ENCODE measurements at places on chromosomes 4 and X.

- DNase-seq = no peak
Observed at GRCh38 chr4:106708464-106708816, 327.7 kb downstream of the DKK2 start.

DNA sequence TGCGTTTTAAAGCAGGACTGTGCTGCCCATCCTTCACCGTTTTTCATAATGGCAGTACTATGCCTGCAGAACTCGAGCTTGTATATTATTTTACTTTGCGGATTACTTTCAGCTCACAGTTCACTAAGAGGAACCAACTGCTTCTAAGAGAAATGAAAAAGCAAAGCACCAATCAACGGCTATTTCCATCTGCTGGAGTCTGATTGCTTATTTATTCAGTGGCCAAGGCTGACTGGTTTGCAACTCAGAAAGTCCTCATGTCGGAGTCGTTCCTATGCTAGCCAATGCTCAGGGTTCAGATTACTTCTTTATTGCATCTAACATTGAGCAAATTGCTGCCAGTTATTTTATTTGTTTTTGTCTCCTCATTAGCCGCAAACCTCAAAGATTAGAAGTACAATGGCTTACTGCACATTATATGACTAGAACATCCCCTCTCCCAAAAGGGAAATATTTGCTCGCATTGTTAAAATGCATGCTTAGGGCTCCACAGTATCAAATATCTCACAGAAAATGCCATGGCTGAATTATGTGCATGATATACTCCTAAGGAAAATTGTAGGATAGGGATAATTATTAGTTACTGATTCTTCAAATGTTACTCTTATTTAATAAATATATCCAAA lies 1628.2 kb upstream of the ADGRL3 start:
- no peak for DNase-seq

- no peak for DNase-seq
Observed at GRCh38 chrX:132364313-132364712, 124.5 kb downstream of the MBNL3 start.

DNA sequence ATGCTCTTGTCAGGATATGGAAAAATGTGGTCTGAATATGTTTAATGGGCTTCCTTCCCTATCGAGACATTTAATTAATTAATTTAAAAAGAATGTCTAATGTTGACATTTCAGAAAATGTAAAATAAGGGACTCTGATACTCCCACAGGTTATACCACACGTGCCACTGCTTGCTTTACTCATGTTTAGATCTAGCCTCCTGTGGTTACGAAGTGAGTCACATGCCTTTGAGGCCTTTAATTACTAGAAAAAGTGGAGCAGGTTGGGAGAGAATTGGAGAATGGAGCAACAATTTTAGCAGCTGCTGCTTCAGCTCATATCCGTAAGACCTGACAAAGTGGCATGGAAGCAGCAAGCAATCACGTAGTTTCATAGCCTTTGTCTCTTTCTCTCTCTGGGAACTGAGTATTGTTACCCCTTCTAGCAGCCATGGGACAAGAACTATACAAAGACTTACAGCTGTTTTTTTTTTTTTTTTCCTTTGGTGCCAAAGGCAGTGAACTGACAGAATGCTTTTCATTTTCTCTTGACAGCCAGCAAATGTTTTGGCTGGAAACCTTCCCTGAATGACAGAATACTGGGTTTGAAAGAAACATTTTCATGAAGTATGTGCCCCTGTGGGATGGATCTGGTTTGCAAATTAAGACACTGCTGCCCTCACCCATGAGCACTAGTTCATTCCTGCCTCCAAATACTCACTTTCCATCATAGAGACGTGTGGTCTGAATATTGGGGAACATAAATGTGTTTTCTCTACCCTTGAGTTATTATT lies 355.1 kb upstream of the PABPC5 start:
- DNase-seq = no peak

DNA sequence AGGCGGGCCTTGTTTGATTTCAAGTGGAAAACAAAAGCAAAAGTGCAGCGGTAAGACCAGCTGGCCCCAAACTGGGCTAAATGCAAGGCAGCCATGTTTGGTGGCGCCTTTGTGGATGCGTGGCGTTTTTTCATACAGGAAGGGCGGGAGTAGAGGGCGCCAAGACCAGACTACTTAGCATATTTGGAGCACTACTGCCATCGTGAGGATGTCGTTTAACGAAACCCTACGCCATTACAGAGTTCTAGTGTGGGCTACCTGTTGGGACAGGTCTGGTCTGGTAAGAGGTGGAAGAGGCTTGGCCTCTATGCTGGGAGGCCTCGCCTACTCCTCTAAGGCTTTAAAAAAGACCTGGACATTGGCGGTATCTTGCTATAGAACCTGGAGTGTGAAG lies 230.7 kb upstream of the STK26 start:
- peak; percentile 94 for DNase-seq

DNA sequence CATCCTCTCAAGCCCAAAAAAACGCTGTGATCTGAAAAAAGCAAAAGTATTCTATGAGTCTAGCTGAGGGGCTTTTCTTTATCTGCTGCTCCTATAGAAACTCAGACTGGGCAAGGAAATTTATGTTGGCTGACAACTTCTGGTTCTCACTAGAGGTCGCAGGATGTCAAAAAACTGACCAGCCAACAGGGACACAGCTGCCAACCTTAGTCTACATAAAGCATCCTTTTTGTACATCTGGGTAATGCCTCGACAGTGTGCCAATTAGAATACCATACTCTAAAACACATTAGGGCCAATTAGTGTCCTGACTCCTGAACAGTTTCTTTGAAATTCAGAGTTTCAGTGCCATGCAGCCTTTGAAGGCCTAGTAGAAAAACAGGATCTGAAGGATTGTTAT lies 8.8 kb upstream of the TLL1 start:
- DNase-seq = no peak

- peak; percentile 34 for DNase-seq
Observed at GRCh38 chr4:3419836-3420605, 21.7 kb upstream of the HGFAC start.

DNA sequence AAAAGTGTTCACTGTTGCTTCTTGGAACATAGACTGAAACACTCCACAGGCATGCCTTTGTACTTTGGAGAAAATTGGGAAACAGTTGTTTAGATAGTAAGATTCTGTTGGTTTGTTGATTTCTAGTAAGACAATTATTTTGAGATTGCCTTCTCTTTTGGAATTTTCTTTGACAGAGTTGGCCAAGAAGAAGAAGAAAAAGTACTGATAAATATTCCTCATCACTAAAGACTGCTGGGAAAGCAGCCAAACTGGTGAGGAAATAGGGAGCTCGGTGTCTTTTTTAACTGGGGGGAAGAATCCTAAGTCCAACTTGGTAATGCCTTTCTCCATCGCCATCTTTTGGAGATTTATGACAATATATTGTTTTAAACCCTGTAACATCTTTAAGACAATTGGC lies 370.7 kb downstream of the GPAT3 start:
- no peak for DNase-seq

DNA sequence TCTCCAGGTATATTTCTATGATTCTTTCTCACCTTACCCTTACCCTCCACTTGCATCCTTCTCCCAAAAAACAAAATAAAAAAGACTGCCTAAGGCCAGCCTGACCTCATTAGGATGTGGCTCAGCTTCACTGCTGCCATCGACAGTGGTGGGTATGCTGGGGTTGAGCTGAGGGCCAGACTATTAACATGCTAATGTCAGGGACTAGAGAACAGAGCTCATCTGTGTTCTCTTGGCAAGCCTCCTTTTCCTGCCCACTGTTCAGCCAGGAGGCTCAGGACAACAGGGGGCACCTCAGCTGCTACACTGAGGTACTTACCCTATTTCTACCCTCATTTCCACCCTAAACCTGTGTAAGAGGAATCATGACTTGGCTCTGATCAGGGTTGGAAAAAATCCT lies 59.3 kb downstream of the MSN start:
- DNase-seq = no peak

DNA sequence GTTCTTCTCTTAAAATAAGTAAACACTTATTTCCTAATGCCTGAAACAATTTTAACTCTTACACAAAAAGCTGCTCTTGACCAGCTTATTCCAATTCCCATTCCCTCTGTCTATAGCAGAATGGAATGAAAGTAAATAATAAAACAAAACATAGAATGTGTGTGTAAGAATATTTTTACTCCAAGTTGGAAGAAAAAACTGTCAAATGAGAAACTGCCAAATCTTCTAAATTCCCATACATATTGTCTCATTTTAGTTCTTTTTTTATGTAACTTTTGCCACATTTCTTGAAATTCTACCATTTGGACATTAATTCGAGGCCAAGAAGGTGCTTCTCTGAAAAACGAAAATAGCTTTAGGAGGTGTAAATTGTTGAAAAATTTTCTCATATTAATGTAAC lies 477.1 kb downstream of the FAT4 start:
- DNase-seq = no peak

- DNase-seq = no peak
Observed at GRCh38 chr4:28221536-28221935, 1360.9 kb downstream of the STIM2 start.

DNA sequence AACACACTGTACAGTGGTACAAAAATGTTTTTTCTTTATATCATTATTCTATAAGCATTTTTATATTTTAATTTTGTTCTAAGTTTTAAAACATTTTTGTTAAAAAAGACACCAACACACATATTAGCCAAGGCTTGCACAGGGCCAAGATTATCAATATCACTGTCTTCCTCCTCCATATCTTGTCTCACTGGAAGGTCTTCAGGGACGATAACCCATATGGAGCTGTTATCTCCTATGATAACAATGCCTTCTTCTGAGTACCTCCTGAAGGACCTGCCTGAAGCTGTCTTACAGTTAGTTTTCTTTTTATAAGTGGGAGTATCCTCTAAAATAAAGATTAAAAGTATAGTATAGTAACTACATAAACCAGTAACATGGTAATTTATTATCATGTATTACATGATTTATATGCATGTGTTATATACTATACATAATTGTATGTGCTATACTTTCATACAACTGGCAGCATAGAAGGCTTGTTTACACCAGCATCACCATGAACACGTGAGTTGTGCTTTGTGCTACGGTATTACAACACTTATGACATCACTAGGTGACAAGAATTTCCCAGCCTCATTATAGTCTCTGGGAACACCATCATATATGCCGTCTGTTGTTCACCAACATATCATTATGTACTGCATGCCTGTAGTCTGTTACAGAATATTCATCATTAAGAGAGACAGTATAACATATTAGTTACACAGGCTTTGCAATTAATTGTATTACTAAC lies 90.7 kb downstream of the WDFY3 start:
- DNase-seq = no peak

- DNase-seq = no peak
Observed at GRCh38 chr4:38050560-38051350, 90.6 kb downstream of the PTTG2 start.

GRCh38 chrX:39585808-39586207 lies 511.9 kb downstream of the BCOR start:
- DNase-seq = no peak

DNA sequence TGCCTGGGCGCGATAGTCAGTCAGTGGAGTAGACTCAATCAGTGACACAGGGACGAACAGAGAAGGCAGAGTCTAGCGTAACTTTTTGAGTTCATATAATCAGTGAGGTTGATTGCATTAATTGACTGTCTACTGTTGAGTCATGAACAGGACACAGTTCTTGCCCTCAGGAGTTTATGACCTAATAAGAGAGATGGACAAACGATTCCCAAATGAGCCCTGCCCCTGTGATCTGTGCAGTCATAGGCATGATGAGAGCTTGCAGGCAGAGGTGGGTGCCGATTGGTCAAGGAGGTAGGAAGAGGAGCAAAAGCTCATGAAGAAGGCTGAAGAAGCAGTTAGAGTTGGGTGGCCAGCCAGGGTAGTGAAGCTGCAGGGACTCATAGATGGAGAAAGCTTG lies 57.1 kb downstream of the ADD1 start:
- DNase-seq = no peak

DNA sequence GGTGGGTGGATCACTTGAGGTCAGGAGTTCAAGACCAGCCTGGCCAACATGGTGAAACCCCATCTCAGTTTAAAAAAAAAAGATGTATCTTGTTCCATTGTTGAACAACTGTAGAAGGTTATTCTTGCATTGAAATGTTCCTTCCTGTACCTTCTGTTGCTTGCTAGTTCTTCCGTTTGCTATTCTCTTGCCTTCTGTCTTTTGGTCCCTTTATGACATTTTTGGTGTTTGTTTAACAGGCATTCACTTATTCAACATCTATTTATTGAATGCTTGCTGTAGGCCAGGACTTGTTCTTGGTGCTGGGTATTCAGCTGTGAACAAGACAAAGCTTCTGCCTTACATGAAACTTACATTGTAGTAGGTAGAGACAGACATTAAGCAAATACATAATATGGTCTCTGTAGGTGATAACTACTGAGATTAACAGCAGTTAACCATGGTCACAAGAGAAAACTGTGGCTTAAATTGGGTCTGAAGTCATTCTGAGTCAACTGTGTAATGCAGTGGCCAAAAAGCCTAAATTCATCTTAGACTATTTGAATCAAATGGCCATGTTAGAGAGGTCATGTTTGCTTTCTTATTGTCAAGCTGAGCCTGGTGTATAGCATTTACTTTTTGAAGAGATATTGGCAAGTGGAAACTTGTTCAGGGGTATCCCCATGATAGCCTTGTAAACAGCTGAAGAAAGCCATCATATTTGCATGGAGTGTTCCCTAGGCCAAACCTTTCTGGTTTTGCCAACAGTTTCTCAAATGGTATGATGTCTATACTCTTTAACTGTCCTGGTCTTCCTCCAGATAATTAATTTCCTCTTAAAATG lies 35.6 kb downstream of the GAB1 start:
- DNase-seq = no peak

- no peak for DNase-seq
Observed at GRCh38 chr4:48635310-48635709, 144.8 kb downstream of the FRYL start.

GRCh38 chrX:68743754-68744153 lies 85.1 kb upstream of the EFNB1 start:
- no peak for DNase-seq

GRCh38 chr4:132479543-132479942 lies 669.6 kb upstream of the PCDH10 start:
- no peak for DNase-seq

DNA sequence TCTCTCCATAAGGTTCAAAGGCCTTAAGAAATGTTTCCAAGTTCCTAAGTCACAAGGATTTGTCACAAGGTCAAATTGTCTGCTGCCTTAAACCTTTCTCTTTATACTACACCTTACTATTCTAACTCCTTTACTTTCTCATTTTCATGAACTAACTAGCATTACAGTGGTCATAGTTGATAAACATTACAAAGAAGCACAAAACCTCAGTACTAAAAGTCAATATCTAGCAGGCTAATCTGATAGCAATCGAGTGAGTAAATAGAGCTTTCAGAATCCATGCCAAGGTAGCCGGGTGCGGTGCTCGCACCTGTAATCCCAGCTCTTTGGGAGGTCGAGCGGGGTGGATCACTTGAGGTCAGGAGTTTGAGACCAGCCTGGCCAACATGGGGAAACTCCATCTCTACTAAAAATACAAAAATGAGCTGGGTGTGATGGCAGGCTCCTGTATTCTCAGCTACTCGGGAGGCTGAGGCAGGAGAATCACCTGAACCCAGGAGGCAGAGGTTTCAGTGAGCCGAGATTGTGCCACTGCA lies 510.0 kb downstream of the GBA3 start:
- DNase-seq = no peak

DNA sequence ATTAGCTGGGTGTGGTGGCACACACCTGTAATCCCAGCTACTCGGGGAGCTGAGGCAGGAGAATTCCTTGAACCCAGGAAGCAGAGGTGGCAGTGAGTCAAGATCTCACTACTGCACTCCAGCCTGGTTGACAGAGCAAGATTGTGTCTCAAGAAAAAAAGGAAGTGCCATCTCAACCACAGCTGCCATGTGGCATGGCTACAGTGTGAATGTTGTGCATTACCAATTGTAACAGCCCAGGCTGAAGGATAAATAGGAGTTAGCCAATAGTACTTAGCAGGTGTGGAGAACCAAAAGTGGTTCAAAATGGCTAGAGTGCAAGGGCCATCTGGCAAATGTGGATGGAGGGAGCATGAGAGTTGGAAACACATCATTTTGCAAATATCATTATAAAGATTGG lies 28.9 kb downstream of the SLC25A5 start:
- no peak for DNase-seq

Data from posterior vena cava (tissue), 2 donors.